ENCODE measurements at places on chromosomes 5 and 9. TPM values are rescaled to one million over a fixed set of nuclear protein-coding genes. Genes with fewer than 3 reads are reported as not detected.

Gene CCDC192
- total RNA-seq = not detected

Gene LURAP1L
- total RNA-seq = 29.2 TPM

Gene TAF1L
- not detected for total RNA-seq

Gene PLCXD3
- total RNA-seq = 2.8 TPM

Gene SLC25A48
- total RNA-seq = 0.24 TPM

Gene SPATA31A3
- not detected for total RNA-seq

Gene ITK
- 6.3 TPM for total RNA-seq

Gene PIK3R1
- 122 TPM for total RNA-seq

Gene EPB41L4A
- 44.8 TPM for total RNA-seq

Gene NEURL1B
- total RNA-seq = 24.8 TPM

Gene C9
- total RNA-seq = 0.27 TPM

Gene ENHO
- total RNA-seq = 0.59 TPM

Gene CLIC3
- total RNA-seq = 49.3 TPM

Gene IFNA6
- total RNA-seq = not detected

GRCh38 chr5:66616520-66617225, 20.5 kb downstream of the MAST4 start:
- H3K4me3 ChIP-seq = no peak overlapping the region

DNA sequence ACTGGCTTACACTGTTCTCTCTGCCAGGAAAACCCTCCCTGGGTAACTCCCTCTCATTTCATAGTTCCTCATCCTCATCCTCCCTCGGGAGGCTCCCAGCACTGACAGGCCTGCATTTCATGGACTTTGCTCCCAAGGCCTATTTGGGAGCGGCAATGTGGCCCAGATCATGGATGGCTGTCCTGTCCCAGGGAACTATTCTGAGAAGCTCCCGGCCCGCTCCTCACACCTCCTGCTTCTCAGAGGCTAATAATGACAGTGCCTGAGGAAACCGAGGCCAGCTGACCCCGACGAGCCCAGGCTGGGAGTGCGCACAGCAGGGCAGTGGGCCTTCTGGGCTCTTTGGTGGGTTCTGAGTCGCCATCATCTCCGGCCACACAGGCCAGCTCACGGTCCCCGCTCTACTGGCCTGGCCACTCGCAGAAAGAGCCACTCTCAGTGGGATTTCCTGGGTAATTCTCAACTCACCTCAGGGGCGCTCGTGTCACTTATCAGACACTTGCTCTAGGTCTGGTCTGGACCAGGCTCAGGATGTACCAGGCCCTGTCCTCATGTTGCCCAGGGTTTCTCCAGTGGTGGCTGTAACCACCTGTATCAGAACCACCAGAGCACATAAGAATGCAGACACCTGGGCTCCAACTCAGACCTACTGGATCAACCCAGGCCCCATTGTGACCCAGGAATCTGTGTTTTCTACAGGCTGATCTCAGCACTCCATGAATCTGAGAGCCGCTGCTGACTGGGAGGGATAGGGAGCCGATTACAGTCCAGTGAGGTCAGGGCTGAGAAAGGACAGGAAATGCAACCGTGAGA, 2.0 kb upstream of the DOLPP1 start:
- no peak for DNase-seq
- H3K27ac ChIP-seq = no peak overlapping the region
- H3K4me1 ChIP-seq = peaks cover 19% of the 10 kb centered on the region
- no peaks in the 10 kb centered on the region for H3K27me3 ChIP-seq
- H3K4me3 ChIP-seq = no peak overlapping the region

DNA sequence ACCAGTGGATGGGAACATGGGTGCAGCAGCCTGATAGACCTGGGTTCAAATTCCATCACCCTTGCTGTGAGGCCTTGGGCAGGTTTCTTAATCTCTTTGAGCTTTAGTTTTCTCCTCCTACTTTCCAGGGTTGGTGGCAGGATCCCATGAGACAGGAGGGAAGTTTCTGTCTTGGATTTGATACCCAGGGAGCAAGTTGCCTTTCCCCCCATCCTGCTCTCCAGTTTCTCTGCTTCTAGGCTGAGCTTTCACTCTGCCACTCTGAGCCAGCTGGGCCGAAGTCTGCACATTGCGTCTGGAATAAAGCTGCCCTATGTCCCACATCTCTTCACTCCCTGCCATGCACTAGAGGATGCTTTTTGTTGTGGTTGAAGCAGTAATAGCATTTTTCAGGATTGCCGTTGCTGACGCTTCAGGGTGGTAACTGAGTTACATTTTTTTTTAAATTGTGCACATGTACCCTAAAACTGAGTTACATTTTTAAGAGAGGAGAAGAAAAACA, 40.5 kb upstream of the ANGPTL2 start:
- H3K36me3 ChIP-seq = peaks cover 4% of the 10 kb centered on the region
- H3K27me3 ChIP-seq = no peaks in the 10 kb centered on the region
- DNase-seq = no peak
- no peak overlapping the region for H3K4me3 ChIP-seq
- no peak overlapping the region for H3K27ac ChIP-seq

DNA sequence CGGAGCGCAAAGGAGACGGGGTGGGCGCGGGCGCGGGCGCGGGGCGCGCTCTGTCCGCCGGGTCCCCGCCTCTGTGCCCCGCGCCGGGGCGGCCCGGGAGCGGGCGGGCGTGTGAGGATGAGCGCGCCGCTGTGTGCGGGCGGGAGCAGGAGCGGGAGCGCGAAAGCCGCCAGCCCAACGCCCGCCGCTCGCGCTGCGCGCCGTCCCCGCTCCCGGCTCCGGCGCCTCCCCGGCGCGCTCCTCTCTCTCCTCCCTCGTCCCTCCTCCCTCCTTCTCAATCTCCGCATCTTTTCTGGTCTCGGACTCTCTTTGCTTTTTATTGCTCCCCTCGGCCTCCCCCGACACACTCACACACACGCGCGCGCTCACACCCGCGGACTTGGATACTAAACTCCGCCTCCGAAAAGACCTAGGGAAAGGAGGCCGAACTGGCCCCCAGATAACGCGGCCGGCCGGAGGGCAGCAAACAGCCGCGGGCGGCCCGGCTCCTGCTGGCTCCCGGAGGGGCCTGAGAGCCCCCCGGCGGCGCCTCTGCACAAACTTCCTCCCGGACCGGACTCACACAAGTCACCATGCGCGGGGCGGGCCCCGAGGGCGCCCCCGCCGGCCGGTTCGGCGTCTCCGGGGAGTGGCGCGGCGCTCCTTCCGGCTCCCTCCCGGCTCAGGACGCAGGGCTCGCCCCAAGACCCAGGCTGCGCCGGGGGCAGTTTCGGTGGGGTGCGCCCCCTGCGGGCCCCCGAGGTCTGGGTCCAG, at the start of gene FIBCD1:
Gene FIBCD1, minus strand, starts transcription at position 596 of the 753 bp plus-strand sequence. CDS start 640 bp downstream, outside the sequence.
- peaks cover 84% of the 10 kb centered on the region for H3K27me3 ChIP-seq
- H3K27ac ChIP-seq = no peak within 1 kb of the TSS
- peaks cover 22% of the 10 kb centered on the region for H3K4me1 ChIP-seq
- DNase-seq = no peak
- H3K36me3 ChIP-seq = no peaks in the 10 kb centered on the region

GRCh38 chr5:90843443-90843842, 284.8 kb downstream of the ADGRV1 start:
- H3K4me3 ChIP-seq = no peak overlapping the region
- H3K27ac ChIP-seq = no peak overlapping the region
- no peaks in the 10 kb centered on the region for H3K36me3 ChIP-seq
- H3K4me1 ChIP-seq = no peaks in the 10 kb centered on the region
- DNase-seq = no peak

- no peak overlapping the region for H3K4me3 ChIP-seq
- no peaks in the 10 kb centered on the region for H3K27me3 ChIP-seq
- no peak overlapping the region for H3K27ac ChIP-seq
Observed at GRCh38 chr9:3676766-3677165, 151.0 kb upstream of the RFX3 start.

GRCh38 chr5:92560698-92561401, 1020.2 kb downstream of the NR2F1-AS1 start:
- no peaks in the 10 kb centered on the region for H3K4me1 ChIP-seq
- no peaks in the 10 kb centered on the region for H3K36me3 ChIP-seq
- no peaks in the 10 kb centered on the region for H3K27me3 ChIP-seq

- H3K36me3 ChIP-seq = peaks cover 57% of the 10 kb centered on the region
- no peak for DNase-seq
- H3K4me1 ChIP-seq = peaks cover 15% of the 10 kb centered on the region
- no peak overlapping the region for H3K4me3 ChIP-seq
Observed at GRCh38 chr5:131392466-131393095, 128.7 kb downstream of the CDC42SE2 start.

DNA sequence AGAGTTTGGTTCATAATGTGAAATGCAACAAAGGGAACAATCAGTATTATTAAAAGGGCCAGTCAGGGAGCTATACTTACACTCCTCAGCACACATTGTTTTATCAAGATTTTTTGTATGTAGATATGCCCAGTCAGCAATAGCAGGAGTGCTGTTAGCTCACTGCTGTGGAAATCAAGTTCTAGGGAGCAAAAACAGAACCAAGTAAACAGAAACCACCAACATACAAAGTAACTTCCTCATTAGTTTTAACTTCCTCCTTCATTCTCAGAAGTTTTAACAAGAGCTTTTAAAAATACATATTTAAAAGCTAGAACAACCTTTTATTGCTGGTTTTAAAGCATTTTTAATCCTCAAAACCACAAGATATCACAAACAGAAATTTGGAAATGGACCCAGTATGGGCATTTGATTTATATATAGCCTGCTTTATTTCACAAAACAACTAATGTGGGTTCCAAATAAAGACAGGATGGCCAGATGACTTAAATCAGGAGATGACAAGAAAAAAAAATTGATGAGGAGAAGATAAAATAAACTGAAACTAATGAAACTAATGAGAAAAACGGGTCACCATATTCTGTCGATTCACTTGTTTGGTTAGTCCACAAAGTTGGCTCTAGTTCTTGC, 178.5 kb downstream of the ADAMTS12 start:
- no peaks in the 10 kb centered on the region for H3K27me3 ChIP-seq
- H3K4me1 ChIP-seq = no peaks in the 10 kb centered on the region
- no peak for DNase-seq
- peak overlapping the region; percentile 6 for H3K27ac ChIP-seq
- no peaks in the 10 kb centered on the region for H3K36me3 ChIP-seq

- DNase-seq = peak; percentile 46
- no peaks in the 10 kb centered on the region for H3K4me1 ChIP-seq
- H3K27me3 ChIP-seq = no peaks in the 10 kb centered on the region
- H3K4me3 ChIP-seq = no peak overlapping the region
- no peak overlapping the region for H3K27ac ChIP-seq
- H3K36me3 ChIP-seq = no peaks in the 10 kb centered on the region
Observed at GRCh38 chr9:7536310-7536939, 263.2 kb downstream of the DMAC1 start.

GRCh38 chr9:94802251-94802650, 75.8 kb downstream of the AOPEP start:
- no peak overlapping the region for H3K27ac ChIP-seq
- H3K4me3 ChIP-seq = no peak overlapping the region
- H3K27me3 ChIP-seq = no peaks in the 10 kb centered on the region

- H3K27ac ChIP-seq = no peak overlapping the region
- no peak overlapping the region for H3K4me3 ChIP-seq
- H3K27me3 ChIP-seq = no peaks in the 10 kb centered on the region
- no peaks in the 10 kb centered on the region for H3K36me3 ChIP-seq
- H3K4me1 ChIP-seq = peaks cover 12% of the 10 kb centered on the region
Observed at GRCh38 chr5:157214861-157215513, 34.3 kb downstream of the ITK start.

DNA sequence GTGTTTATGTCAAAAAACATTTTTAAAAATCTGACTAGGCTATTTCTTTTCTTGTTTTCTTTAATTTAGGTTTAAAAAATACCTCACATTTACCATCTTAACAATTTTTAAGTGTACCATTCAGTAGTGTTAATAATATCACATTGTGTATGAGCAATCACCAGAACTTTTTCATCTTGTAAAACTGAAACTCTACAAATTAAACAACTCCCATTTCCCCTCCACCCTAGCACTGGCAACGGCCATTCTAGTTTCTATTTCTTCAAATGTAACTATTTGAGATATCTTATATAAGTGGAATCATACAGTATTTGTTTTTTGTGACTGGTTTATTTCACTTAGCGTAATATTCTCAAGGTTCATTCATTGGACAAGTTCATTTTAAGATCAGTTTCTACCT, 27.7 kb downstream of the PLCXD3 start:
- DNase-seq = no peak
- H3K27me3 ChIP-seq = no peaks in the 10 kb centered on the region
- H3K4me1 ChIP-seq = no peaks in the 10 kb centered on the region
- H3K27ac ChIP-seq = no peak overlapping the region
- H3K36me3 ChIP-seq = no peaks in the 10 kb centered on the region
- no peak overlapping the region for H3K4me3 ChIP-seq

- no peak overlapping the region for H3K27ac ChIP-seq
- H3K27me3 ChIP-seq = no peaks in the 10 kb centered on the region
- no peak overlapping the region for H3K4me3 ChIP-seq
Observed at GRCh38 chr5:147216552-147217154, 18.2 kb upstream of the STK32A start.

DNA sequence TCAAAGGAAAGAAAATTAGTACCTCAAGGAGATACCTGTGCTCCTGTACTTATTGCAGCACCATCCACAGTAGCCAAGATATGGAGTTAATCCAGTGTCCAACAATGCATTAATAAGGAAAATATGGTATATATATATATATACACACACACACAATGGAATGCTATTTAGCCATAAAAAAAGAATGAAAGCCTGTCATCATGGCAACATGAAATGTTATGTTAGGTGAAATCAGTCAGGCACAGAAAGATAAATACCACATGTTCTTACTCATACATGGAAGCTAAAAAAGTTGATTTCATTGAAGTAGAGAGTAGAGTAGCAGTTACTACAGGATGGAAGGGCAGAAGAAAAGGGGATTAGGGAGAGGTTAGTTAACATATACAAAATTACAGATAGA, 601.5 kb downstream of the ANXA1 start:
- H3K27me3 ChIP-seq = no peaks in the 10 kb centered on the region
- no peaks in the 10 kb centered on the region for H3K4me1 ChIP-seq
- no peak overlapping the region for H3K4me3 ChIP-seq
- H3K27ac ChIP-seq = no peak overlapping the region

GRCh38 chr5:103475629-103476240, 86.9 kb downstream of the NUDT12 start:
- DNase-seq = no peak
- H3K27me3 ChIP-seq = no peaks in the 10 kb centered on the region
- no peak overlapping the region for H3K27ac ChIP-seq
- no peaks in the 10 kb centered on the region for H3K36me3 ChIP-seq
- no peak overlapping the region for H3K4me3 ChIP-seq

- no peak overlapping the region for H3K27ac ChIP-seq
- H3K4me1 ChIP-seq = no peaks in the 10 kb centered on the region
- H3K36me3 ChIP-seq = no peaks in the 10 kb centered on the region
- no peaks in the 10 kb centered on the region for H3K27me3 ChIP-seq
Observed at GRCh38 chr5:45225571-45226031, 416.9 kb downstream of the MRPS30 start.

DNA sequence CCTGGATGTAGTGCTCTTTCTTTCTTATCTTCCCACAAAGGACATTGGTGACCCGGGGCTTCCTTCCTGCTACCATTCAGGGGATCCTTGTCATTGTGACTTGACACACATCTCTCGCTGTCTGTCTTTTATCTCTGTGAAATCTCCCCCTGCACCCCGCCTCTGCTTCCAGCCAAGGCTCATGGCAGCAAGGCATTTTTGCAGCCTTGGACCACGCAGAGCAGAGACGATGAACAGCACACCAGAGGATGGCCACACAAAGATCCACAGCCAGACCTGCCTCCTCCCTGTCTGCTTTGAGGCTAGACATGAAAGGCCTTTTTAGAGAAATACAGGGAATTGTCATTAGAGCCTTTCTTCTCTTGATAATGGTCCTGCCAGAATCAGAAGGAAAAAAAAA, 549.1 kb downstream of the CDK5RAP2 start:
- H3K27ac ChIP-seq = no peak overlapping the region
- H3K4me1 ChIP-seq = no peaks in the 10 kb centered on the region
- no peak overlapping the region for H3K4me3 ChIP-seq
- no peak for DNase-seq

All from lower lobe of right lung (tissue), 2 donors.